ENCODE measurements at places on chromosomes 6 and 20. TPM values are rescaled to one million over a fixed set of nuclear protein-coding genes. Genes with fewer than 3 reads are reported as not detected.

HTR1B gene
- not detected for total RNA-seq

KHDC1L gene
- total RNA-seq: not detected

TFEB gene
- 1.8 TPM for total RNA-seq

GLP1R gene
- total RNA-seq: not detected
